ENCODE measurements at places on chromosomes 7 and 10.

DNA sequence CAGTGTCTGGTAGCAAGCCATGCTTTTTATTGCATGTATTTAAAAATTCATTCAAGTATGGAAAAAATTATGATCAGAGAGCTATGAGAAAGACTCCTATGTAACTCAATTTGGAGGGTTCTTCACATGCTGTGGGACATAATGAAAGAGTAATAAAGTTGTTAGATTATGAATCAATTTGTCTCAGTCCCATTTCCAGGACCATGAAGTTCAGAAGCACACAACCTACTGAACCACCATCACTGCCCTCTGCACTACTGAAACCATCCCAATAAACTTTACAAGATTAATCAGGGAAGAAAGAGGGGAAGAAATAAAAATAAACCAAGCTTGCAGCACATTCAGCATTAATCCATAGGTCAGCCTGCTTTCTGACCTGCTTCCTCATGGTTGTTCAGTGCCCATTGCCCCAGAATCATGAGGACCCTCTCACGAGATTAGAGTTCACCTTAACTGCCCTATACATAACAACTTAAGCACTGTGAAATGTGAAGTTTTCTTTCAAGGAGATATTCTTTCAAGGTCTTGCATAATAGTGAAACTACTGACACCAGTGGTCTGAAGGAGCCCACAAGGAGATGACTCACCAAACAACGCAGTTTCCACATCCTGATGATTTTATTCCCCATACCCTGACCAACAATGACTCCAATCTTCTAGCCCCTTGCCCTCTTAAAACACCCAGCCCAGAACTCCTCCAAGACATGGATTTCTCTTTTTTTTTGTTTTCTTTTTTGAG lies 171.5 kb upstream of the ADCY1 start:
- no peak for DNase-seq

GRCh38 chr10:31157123-31158010 lies 125.7 kb upstream of the ZNF438 start:
- no peak for DNase-seq

DNA sequence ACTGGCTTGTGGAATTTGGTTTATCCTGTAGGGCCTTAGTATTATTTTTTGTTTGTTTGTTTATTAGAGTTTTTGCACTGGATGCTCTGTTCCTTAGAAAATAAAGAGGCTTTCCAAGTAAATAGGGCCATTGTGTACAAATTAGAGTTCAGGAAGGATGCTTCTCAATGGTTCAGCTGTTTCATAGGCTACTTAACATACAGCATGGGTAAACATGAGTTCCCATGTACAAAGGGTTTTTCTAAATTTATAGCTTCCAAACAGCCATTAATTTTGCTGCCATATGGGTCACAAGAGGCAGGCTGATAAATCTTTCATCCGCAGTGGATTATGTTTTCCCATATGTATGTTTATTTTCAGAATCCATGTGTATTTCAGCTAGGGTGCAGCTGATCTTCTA lies 121.6 kb upstream of the WDR11 start:
- no peak for DNase-seq

DNA sequence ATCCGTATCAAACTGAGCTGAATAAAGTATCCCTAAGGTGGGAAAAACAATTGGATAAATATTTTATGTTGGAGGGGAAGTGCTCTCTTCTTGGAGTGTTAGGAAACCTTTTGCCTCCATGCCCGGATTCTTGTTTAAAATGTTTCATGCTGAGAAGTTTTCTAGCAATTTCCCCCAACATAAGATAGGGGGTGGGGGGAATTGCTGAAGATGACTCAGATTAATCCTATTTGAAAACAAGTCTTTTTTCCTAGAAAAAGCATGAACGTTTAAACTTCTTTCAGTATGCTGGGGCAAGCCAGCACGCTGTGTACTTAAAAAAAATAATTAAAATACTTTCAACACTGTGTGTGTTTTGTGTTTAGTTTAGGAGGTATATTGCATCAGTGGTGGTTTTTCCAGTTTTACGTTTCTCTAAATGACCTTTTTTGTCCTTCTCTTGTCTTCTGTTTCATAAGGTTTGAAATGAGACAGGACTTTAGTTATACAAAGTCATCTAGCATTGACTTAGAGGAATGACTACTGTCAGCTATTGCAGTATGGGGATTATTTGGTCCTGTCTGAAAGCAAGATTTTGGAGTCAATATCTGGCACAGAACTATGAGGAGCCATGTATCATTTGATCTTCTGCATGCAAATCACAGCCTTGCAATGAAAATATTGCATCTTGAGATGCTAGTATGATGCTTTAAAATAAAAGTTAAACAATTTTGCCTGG lies 295.9 kb downstream of the GATA3 start:
- DNase-seq, result no peak

DNA sequence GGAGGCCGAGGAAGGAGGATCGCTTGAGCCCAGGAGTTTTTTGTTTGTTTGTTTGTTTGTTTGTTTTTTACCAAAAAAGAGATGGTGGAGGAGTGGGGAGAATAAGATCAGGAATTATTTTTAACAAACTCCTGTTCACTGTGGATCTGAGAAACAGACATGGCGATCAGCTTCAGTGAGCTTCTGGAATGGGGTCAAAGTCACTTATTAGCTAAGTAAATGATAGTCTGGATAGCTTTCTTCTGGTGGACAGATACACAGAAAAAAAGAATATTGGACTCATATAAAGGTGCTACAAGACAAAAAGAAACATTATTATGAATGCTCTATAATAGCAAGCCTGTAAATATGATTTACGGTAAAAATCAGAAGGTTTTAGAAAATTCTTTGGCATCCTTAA lies 85.1 kb downstream of the POU6F2 start:
- DNase-seq, result no peak

DNA sequence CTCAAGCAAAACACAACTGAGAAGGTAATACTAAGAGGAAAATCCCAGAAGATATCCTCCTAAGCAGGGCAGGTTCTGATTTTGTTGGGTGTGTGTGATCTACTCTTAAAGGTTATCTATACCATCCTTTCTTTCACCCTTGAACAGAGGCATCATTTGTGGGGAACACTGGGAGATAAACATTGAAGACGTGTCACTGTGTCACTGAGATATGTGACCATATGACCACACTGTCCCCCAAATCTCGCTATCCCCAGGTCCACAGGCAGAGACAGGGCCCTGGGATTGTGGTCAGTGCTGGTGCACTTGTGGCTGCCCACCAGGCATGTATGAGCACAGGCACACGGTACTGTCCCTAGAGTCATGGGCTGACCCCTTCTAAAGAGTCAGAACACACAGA lies 30.0 kb downstream of the TECTB start:
- no peak for DNase-seq

- DNase-seq, result no peak
These were observed 81.1 kb downstream of the RUNDC3B start for GRCh38 chr7:87709258-87709657.

DNA sequence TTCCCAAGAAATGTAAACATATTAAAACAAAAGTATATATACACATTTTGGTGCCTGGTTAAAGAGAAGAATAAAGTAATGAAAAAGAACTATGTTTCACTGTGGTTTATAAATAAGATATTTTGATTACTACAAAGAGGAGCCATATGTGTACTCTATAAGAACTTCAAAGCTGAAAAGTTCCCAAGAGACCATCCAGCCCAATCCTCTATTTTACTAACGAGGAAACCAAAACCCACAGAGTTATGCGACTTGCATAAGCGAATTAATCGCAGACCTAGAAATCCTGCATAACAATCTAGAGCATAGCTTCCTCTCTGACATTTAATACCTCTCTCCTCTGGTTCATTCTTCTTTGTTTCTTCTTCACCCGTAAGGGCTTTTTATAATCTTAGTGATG lies 937.1 kb downstream of the CNTNAP2 start:
- DNase-seq, result no peak

DNA sequence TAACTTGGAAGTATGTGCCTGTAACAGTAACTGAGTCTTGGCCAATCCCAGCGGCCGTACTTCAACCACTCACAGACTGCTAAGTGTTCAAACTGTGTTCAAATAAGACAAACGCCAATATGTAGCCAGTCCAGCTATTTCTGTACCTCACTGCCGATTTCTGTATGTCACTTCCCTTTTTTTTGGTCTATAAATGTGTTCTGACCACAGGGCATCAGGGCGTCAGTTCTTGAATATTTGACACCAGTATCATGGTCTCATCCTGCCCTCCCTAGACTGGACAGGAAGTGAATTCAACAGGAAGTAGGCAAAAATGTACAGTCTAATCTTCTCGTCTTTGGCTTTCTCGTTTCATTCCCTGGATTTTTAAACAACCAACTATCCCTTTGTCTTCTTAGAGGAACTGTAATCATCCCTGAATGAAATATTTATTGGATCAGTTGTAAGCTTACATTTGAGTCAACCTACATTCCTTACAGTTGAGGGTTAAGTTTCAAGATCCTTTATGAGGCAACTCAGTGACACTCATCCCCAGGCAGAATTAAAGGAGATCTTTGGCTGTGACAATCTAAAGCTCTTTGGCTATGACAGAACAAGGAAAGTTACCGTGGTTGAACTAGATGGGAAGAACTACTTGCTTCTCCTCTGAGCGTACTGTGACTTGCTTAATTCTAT lies 232.7 kb downstream of the NSUN6 start:
- peak; percentile 2 for DNase-seq

DNA sequence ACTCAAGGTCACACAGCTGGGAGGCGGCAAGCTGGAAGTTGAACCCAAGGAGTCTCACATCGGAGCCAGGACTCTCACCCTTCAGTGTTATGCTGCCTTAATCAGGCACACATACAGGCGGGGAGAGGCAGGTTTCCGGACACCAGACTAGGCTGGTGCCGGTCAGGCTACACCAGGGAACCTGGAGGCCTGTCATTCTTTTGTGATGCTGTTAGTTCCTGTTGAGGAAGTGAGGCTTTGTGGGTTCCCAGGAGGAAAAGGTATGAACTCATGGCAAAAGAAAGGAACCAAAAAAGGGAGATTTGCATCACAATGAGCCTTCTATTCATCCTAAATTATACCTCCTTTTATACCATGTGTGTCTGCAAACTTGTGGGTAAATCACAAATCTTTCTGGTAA lies 103.8 kb downstream of the TCF7L2 start:
- no peak for DNase-seq

GRCh38 chr10:69096045-69096444 lies 8.1 kb downstream of the SRGN start:
- DNase-seq, result peak; percentile 22

DNA sequence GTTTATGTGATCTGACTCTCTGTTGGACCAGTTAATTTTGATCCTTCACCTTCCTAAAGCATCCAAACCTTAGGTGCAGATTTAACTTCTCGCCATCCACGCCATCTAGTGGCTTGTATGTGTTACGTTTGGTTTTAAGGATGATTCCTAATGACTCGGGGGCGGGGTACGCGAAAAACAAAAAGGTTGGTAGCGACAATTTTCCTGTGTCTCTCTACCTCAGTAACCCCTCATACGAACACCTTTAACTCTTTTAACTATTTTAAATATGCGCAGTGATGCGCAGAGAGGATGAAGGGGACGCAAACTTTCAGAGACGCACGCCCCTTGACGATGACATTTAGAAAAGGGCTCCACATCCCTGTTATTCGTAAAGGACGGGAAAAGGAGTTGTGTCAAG lies 714 bp upstream of the KCND2 start:
- DNase-seq, result no peak

DNA sequence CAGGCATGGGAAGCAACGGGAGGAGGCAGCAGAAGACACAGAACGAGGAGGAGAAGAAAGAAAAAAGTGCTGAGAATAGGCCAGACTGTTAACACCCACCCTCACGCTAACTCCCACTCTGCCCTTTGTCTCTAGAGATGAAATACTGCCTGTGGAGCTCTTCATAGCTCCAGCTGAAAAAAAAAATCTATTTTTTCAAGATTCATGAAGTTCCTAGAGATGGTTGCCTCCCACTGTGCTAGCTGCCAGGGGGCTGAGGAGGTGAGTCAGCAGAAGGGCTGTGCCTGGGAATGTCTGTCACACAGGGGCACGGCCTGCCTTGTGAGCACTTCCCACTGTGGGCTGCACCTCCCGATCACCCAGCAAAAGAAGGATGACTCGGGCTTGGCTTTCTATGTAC lies 144.5 kb downstream of the RNF216 start:
- DNase-seq, result no peak

GRCh38 chr10:30510932-30511700 lies 77.1 kb downstream of the MAP3K8 start:
- no peak for DNase-seq

- DNase-seq, result no peak
These were observed 23.4 kb downstream of the COX15 start for GRCh38 chr10:99708428-99709012.

DNA sequence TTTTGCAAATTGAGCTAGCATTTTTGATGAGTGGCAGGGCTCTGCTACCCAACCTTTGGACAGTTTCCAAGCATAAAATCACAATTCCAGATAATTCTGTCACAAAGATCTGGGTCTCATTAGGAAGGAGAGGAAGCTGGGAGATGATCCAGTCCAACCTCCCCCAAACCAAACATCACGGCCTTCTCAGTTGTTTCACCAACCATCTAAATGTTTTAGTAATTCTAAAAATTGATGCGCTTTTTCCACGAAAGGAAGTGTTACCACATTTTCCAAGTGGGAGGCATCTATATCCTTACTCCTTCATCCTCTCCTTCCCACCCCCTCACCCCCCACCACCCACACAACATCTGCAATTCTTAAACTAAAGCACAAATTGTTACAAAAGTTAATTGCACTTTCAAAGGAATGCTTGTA lies 108.3 kb downstream of the EGFR start:
- no peak for DNase-seq

GRCh38 chr7:132996581-132997242 lies 85.2 kb downstream of the CHCHD3 start:
- DNase-seq, result no peak

DNA sequence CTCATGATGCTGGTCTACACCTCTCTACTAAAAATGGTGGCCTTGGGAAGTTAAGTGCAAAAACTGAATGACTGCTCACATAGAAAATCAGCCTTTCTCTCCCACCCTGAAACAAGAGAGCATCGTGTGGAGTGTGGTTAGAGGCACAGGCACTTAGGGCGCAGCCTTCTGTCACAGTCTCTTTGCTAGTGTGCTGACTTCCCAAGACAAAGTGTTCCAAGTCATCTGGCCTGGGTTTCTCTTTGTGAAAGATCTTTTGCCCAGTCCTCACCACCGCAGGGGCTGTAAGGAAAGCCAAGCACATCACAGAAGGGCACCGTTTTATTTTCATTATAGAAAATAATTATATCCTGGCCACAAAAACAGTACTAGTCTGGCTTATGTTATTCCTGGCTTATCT lies 12.5 kb downstream of the STN1 start:
- no peak for DNase-seq

GRCh38 chr7:28419716-28420115 lies 7.4 kb downstream of the CREB5 start:
- DNase-seq, result no peak

GRCh38 chr7:23261843-23262452 lies 15.4 kb downstream of the GPNMB start:
- DNase-seq, result peak; percentile 55

GRCh38 chr10:64011912-64012714 lies 490.9 kb downstream of the REEP3 start:
- no peak for DNase-seq

DNA sequence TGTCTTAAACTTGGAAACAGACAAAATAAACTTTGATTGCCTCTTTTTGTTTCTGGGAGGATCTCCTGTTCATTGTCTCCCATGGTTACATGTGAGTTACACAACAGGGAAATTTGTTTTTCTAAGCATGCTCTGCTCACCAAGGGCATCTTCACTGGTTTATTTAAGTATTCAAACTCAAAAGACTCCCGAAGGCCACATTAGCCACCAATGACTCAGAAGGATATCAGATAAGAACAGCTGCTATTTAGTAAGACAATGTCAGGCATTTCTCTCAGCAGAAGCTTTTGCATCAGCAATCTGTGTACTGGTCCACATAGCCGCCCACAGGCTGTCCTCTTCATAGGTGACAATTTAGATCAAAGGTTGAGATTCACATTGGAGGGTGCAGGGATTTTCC lies 19.3 kb downstream of the OR6B1 start:
- no peak for DNase-seq

Data from CD4-positive, alpha-beta T cell treated with Interferon alpha-2 for 1 hour (primary cell).